Ascending aorta (tissue), 2 donors: ENCODE measurements at places on chromosomes 6 and 20. TPM values are rescaled to one million over a fixed set of nuclear protein-coding genes. Genes with fewer than 3 reads are reported as not detected.

The DEFB124 gene
- not detected for total RNA-seq

The SIRPB1 gene
- total RNA-seq, result 0.43 TPM

The TSBP1 gene
- total RNA-seq, result not detected

The CRYBG1 gene
- 6.5 TPM for total RNA-seq

The KIFC1 gene
- not detected for total RNA-seq

The TBX18 gene
- total RNA-seq, result 81.0 TPM

The SLC22A1 gene
- total RNA-seq, result not detected

The PRPF6 gene
- total RNA-seq, result 33.5 TPM

The SIGLEC1 gene
- total RNA-seq, result 23.2 TPM

The AKAP7 gene
- 1.3 TPM for total RNA-seq

The IYD gene
- under 0.01 TPM for total RNA-seq

The CST5 gene
- total RNA-seq, result not detected

The PDE10A gene
- 2.0 TPM for total RNA-seq

The CCDC170 gene
- total RNA-seq, result not detected

The MEP1A gene
- not detected for total RNA-seq

The ZFP64 gene
- 3.4 TPM for total RNA-seq

The PCIF1 gene
- total RNA-seq, result 45.7 TPM
